ENCODE measurements at places on chromosomes 4 and X.

DNA sequence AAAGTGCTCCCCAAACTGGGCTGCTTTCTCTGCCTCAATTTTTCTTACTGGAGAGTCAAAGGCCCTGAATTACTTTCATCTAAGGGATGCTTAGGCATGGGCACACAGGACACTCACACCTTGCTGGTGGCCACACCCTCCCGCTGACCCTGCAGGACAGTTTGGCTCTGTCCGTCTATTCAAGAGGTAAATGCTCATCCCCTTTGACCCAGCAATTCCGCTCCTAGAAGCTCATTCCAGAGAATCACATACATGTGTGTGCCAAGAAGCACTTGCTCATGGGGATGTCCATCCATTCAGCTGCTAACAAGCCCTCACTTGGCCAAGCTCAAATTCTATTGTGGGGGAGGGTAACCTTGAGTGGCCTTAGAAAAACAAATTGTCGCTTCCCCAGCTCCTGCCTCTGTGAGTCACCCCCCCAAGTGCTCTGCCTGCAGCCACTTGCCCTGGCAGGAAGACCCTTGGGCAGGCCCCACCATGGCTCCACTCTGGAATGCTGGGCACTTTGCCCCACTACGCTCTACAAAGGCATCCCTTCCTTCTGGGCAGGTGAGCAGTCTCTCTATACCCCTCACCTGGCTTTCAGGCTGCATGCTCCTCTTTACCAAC lies 54.5 kb downstream of the HTRA3 start:
- no peak for DNase-seq

DNA sequence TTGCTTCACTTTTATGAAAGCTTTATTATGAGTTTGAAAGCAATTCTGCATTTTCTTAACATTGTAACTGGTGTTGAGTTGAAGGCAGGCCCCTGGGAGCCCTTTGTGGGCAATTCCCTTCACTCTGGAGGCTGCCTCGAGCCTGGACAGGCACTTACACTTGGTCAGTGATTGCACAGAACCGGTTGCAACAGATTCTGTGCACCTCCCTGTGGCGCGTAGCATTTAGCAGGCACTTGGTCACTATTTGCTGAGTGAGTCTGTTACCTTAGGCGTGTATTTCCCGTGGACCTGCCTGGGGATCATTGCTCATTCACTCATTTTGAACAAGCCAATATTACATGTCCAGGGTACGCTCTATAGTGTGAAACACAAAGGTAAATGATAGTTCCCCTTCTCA lies 80.4 kb downstream of the PTTG2 start:
- no peak for DNase-seq

DNA sequence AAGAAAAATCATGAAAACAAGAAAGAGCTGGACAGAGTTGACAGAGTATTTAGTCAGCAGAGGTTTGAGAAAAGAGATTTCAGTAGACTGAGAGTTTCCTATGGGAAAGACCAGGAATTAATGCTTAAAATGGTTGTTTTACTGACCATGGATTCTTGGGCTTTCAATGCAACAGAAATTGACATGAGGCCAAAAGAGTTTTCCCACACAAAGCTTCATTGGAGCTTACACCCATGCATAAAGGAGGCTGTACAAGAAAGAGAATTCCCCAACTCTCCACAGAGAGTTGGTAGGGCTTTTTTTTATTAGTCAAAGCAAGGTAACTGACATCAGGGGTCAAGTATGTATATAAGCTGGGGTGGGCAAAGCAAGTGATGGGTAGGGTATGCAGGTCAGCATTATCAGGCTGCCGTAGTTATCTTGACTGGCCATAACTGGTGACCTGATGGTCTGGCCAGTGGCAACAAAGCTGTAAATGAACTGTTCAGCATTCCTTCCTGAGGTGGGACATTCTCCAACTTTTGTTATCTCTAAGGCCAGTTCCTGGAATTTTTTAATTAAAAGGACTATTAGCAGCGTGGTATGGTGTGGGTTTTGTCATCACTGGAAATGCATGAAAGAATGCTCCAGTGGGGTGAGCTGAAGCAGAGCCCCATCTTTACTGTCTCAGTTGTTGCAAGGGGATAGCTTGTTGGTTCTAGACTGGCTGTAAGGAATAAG lies 117.0 kb downstream of the ADAM29 start:
- no peak for DNase-seq

DNA sequence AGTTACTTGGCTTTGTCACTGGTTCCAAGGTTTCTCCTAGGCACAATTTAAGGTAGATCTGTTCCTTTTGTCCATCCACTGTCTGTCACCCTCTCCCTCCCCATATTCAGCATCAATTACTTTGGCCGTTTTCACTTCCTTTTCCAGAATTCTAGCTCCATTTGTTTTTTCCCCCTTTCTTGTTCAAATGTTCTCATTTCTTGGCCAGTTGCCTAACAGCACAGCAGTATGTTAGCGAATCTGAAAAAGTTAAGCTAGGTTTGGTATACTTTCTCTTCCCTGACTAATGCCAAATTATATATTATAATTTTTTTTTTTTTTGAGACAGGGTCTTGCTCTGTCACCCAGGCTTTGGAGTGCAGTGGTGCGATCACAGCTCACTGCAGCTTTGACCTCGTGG lies 409.1 kb upstream of the TEX13C start:
- DNase-seq: no peak

Data from pulmonary artery endothelial cell (primary cell).